ENCODE measurements at places on chromosomes 11 and 22.

- DNase-seq = peak; percentile 21
Measured at GRCh38 chr11:78812513-78813293, 238.0 kb upstream of the NARS2 start.

GRCh38 chr11:30487200-30487898, 98.8 kb downstream of the MPPED2 start:
- no peak for DNase-seq

DNA sequence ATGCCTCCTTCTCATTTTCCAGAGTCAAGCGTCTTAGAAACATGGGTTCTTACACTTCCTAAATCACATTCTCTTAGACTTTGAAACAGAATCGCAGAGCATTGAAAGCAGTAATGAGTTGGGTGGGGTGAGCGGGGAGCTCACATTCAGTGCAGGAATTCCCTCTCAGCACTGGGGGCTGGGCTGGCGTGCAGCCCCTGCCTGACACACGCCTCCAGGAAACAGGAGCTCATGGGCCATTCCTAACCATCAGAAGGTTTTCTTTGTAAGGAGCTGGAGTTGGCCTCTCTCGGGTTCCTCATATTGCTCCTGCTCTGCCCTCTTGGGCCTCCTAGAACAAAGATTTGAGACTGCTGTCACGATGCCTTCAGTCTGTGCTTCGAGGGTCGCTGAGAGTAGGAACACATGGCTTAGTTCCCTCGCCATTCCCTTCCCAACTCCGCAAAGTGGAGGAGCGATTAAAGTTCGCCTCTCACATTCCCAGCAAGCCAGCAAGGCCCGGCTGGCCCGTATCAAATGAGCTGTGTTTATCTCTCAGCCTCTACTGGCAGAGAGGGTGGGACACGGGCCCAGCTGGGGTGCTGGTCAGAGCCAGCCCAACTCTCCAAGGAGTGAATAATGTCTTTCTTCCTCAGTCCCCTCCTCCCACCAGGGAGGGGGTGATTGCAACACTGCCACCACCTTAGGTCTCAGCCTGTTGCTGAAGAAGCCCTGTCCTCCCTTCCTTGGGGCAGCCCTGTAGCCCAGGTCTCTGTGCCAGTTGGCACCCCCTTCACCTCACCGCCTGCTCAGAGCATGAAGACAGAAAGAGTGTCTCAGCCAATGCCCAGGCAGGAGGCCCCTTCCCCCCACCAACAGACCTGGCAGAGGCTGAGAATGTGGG, 10.4 kb downstream of the CHRDL2 start:
- no peak for DNase-seq

DNA sequence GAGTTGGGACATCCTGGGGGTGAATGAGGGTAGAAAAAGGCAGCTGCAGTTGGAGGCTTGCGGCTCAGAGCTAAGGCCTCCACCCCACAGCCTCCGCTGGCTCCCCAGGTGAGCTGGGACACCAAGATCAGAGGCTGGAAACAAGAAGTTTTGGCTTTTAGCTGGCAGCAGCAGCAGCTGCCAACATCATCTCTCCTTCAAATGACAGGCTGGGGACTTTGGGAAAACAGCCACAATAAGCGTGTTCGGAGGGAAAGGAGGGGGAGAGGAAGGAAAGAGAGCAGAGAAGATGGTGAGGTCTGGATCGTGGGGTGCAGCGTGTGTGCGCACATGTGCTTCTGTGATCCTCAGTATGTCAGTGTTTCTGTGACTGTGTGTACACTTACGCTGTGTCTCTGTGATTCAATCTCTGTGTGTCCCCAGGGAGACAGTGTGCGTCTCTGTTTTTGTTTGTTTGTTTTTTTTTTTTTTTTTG, 62.0 kb upstream of the RASD2 start:
- no peak for DNase-seq

DNA sequence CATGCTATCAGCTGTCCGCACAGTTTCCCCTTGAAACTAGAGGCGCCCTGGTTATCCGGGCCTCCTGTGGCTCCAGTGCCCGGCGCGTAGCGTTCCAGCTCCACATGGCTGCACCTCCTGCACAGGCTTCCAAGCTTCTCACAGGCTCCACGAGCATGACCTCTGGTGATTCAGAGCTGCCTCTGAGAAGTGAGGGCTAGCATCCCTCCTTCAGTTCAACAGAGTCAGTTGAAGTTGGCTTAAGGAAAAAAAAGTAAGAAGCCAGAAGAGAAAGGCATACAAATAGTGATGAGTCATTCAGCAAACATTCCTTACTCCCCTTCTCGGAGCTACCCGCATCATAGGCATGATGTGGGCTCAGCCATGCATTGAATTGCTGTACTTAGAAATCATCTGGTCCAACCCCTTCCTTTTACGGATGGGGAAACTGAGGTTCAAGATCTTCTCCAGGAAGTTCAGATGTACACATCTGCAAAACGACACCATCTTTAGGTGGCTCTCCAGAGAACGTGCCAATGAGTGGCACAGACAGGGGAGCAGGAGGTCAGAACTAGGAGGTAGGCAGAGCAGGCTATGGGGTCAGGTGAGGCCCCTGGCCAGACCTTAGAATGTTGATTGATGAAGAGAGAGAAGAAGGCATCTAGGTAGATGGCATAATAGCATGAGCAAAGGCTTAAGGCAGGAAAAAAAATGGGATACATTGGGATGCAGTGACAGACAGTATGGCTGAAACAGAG, 216.3 kb upstream of the TBCEL start:
- no peak for DNase-seq

DNA sequence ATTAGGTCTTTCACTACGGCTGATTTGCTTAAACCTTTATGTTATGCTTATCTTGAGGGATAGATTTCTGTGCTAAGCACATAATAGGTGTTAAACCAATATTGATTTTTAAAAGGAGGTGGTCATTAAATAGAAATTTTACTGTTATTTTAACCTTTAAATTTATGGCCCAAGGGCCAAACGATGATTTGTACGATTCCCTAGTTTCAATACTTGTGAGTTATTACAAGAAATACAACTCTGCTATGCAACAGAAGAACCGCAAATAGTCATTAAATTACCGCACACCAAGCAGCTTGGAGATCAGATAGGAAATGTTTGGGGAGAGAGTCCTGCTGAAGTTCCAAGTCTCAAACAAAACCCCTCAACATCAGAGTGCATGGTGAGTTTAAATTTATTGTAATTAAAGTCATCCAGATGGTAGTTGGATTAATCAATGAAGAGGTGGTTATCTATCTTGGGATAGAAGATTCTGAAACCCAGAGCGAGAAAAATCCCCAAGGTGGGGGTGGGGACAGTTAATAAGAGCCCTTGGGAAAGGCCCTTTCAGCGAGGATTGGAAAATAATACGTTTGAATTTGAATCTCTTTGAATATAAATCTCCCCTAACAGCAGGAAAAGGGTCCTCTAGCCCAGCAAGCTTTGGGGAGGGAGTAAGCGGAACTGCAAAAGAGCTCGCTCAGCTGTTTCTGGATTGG, 805 bp upstream of the QSER1 start:
- DNase-seq = no peak

DNA sequence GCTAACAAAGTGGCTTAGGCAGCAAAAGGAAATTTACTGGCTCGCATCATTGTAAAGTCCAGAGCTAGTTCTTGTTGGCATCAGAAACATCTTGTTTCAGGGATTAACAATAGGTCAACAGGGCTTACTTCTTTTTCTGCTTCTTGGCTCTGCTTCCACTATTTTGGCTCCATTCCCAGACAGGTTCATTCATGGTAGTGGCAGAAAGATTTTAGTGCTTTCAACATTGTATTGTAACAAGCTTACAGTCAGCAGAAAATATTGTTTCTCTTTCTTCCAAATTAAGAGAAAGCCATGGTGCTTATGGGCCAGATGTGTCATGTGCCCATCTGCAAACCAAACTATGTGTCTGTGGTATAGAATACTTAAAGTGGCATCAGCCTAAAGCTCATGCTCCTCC, 315.6 kb downstream of the RAB38 start:
- no peak for DNase-seq

DNA sequence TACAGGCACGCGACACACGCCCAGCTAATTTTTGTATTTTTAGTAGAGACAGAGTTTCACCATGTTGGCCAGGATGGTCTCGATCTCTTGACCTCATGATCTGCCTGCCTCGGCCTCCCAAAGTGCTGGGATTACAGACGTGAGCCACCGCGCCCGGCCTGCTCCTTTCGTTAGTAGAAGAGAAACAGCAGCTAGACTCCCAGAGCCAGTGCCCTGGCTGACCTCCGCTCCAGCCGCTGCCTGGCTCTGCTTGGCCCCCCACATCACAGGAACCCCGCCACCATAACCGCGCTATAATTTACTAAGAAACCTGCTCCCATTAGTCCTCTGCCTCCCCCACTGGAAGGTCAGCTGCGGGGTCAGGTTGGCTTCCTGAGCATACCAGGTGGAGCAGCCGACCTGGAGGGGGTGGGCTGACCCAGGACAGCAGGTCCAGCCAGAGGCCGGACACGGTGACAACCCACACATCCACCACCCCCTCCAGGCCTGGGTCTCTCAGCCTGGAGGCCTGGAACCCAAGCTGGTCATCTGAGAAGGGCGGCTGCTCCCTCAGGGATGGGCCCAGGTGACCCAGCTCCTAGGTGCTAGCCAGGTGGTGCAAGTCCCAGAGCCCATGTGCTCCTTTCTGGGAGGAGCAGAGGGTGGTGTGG, 7.5 kb upstream of the POLDIP3 start:
- no peak for DNase-seq

GRCh38 chr11:108246885-108247284, 24.0 kb downstream of the ATM start:
- DNase-seq = no peak

- no peak for DNase-seq
Measured at GRCh38 chr22:17172029-17172833, 13.2 kb upstream of the HDHD5 start.

DNA sequence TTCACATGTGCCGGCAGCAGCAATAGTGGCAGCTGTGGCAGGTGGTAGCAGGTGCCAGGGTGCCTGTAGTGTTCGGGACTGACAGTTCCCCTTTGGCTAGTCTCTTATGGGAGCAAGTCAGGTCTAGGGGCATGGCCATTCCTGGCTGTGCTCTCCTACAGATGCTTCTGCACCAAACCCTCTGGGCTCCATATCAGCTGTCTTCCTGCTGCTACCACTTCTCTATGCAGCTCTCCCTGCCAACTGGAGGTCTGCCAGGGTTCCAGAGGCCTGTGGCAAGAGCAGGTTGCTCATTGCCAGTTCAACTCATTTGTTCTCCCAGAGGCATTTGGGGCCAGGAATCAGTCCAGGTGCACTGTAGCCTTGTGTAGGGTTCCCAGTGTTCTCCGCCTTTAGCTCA, 473.7 kb downstream of the JRKL start:
- no peak for DNase-seq

DNA sequence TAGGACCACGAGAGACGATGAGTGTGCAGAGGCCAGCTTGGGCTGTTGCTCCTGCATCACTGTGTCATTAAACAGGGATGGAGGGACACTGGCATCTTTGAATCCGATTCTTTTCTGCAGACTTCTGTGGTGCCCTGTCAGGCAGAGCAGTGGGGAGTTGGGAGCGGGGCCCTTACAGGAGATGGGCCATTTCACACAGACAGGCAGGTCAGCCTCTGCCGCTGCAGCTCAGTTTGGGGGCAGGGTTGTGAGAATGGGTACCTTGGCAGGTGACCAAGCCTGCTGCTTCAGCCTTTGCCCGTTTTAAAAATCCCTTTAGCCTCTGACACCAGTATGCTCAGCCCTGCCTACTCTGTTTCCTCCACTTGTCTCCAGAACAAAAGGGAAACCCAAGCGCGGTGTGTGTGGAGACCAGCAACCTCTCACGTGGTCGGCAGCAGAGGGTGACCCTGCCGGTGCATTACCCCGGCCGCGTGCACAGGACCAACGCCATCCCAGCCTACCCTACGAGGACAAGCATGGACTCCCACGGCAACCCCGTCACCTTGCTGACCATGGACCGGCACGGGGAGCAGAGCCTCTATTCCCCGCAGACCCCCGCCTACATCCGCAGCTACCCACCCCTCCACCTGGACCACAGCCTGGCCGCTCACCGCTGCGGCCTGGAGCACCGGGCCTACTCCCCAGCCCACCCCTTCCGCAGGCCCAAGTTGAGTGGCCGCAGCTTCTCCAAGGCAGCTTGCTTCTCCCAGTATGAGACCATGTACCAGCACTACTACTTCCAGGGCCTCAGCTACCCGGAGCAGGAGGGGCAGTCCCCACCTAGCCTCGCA, 12.6 kb downstream of the C22orf31 start:
- no peak for DNase-seq

- DNase-seq = no peak
Measured at GRCh38 chr22:41828516-41828915, 4.4 kb upstream of the SREBF2 start.

DNA sequence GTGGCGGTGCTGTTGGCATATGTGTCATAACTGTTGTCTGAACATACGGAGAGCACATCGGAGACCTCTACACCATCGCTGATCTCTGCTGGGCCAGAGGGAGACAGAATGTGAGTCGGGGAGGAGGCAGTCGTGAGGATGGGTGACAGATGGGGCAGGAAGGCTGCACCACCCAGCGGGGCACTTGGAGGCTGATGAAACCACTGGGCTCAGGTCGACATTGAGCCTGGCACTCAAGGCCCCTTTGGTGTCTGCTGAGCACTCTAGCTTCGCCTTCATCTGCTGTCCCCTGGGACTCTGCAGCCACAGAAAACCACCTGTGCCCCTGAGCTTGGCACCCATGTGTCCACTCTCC, 2.5 kb upstream of the KLHL35 start:
- DNase-seq = no peak

DNA sequence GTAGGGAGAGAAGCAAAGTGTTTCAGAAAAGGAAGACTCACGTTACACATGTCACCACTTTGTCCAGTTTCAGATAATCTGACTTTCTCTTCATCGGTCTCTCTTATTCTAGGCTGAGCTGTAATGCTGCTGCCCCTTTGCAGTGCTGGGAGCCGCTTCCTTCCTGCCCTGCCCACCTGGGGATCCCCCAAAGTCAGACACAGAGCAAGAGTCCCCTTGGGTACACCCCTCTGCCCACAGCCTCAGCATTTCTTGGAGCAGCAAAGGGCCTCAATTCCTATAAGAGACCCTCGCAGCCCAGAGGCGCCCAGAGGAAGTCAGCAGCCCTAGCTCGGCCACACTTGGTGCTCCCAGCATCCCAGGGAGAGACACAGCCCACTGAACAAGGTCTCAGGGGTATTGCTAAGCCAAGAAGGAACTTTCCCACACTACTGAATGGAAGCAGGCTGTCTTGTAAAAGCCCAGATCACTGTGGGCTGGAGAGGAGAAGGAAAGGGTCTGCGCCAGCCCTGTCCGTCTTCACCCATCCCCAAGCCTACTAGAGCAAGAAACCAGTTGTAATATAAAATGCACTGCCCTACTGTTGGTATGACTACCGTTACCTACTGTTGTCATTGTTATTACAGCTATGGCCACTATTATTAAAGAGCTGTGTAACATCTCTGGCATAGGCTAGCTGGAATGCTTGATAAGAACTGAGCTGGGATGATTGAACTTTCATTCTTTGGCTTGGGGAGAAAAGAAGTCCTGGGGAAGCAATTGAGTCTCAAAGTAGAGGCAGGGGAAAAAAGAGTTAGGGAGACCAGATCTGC, 31.2 kb upstream of the SMIM35 start:
- no peak for DNase-seq

DNA sequence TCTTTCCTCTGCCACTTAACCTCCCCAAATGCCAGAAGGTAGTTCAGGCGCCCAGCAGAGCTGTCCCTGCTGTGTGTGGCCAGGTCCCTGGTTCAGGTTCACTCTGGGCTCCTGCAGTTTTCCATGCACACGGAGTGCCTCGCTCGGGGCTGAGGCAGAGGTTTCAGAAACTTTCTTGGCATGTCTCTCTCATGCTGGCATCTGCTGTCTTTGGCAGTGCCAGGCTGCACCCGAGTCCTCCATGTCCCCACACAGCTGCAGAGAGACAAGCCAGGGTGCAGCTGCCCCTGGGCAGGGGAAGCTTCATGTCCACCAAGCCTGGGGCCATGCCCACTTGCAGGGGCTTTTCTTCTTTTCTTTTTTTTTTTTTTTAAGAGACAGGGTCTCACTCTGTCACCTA, 7.0 kb upstream of the NEFH start:
- DNase-seq = no peak

GRCh38 chr22:48425091-48425506, 1402.6 kb downstream of the BRD1 start:
- DNase-seq = no peak
